ENCODE measurements at places on chromosomes 11 and 22.

- DNase-seq = no peak
Observed at GRCh38 chr11:92527467-92527866, 302.8 kb downstream of the FAT3 start.

DNA sequence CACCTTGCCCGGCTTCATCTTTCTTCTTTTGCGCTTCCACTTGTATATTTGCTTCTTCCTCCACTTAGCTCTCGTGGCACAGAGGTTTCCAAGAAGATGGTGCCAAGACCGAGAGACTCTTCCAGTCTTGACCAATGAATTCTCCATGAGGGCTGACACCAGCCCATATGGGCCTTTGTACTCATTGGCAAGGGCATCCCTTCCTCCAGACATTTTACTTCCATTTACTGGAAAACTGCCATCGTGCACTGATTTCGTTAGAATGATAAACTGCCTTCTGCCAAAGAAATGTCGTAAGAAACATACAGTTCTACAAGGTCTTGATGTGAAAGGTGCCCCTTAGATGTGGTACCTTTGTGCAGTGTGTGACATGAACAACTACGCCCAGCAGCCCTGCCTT is 4.7 kb upstream of the MIEF1 start:
- DNase-seq = no peak

GRCh38 chr11:125449565-125449964 is 46.5 kb downstream of the FEZ1 start:
- DNase-seq = no peak

DNA sequence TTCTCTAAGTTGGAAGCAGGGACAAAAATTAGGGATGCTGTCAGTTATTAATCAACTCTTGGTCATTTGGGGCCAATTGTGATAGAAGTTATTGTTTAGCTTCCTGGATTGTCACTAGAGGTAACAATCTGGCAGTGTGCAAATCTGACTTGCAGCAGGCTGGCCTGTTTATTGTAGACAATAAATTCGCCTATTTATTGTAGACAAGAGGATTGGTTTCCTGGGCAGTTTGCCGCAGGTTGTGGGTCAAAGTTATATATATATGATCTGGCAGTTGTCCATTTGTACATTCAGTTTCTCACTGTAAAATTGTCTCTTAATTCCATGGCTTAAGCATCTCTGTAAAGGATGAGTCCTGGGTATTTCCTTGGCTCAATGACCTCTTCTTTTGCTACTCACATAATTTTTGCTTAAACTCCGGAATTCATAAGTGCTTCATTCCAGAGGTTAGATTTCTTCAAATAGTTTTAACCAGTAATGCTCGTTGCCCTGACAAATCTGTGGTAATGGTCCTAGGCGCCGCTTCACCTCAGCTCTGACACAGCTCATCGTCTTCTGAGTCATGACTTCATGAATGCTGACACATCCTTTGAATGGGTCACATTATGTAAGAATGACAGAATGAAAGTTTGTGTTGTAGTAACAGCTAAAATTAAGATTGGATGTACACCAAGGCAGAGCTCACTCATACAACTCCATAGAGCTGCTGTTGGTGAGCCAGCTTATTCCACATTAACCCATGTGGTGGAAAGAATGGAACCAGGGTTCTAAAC is 7.8 kb upstream of the MMP3 start:
- no peak for DNase-seq

DNA sequence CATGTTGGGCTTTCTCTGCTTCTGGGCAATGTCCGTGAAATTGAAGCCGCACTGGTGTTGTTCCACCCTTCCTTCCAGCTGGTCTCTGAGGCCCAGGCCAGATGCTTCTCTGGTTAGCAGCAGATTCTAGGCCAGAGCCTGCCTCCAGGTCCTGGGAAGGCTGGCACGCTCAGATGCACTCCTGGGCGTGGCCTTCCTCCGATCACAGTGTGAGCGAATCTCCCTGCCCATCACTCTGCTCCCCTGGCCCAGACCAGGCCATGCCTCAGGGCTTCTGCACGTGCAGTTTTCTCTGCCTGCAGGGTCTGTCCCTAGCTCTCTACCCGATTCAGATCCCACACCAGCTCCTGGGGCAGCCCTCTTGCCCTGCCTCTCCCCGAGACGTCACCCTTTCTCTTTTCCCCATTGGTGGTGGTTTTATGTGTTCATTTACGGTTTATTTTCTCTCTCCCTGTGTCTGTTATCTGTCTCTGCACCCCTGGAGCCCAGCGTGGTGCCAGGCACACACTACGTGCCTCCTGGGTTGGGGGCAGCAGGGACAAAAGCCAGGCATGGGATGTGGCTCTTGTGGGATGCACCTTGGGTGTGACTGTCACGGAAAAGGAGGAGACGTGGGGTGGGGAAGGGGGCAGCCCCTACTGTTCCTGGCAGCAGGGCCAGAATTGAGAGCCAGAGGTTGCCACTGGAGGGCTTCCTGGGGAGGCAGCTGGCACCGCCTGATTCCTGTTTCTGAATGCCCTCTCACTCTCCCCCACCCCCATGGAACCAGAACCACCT is 66.0 kb downstream of the KCNQ1 start:
- no peak for DNase-seq

- no peak for DNase-seq
Observed at GRCh38 chr11:34427186-34427805, 11.4 kb upstream of the CAT start.

- no peak for DNase-seq
Observed at GRCh38 chr22:20948450-20948849, 18.6 kb upstream of the AIFM3 start.

DNA sequence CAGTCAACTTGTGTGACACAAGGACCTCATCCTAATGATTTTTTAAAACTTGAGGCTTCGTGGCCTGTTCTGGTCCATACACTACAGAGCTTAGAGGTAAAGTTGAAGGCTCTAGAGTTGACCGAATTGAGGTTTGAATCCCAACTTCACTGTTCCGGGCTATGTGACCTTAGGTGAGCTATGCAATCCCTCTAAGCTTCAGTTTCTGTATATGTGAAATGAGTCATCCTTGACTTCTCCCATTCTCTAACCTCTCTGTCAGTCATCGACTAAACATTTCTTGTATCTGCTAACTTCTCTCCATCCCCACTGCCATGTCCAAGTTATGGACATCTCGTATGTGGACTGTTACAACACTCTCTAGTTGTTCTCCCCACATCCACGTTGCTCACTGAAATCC is 178.2 kb upstream of the TMEM45B start:
- no peak for DNase-seq

- no peak for DNase-seq
Observed at GRCh38 chr22:42610186-42610585, 4.5 kb downstream of the POLDIP3 start.

DNA sequence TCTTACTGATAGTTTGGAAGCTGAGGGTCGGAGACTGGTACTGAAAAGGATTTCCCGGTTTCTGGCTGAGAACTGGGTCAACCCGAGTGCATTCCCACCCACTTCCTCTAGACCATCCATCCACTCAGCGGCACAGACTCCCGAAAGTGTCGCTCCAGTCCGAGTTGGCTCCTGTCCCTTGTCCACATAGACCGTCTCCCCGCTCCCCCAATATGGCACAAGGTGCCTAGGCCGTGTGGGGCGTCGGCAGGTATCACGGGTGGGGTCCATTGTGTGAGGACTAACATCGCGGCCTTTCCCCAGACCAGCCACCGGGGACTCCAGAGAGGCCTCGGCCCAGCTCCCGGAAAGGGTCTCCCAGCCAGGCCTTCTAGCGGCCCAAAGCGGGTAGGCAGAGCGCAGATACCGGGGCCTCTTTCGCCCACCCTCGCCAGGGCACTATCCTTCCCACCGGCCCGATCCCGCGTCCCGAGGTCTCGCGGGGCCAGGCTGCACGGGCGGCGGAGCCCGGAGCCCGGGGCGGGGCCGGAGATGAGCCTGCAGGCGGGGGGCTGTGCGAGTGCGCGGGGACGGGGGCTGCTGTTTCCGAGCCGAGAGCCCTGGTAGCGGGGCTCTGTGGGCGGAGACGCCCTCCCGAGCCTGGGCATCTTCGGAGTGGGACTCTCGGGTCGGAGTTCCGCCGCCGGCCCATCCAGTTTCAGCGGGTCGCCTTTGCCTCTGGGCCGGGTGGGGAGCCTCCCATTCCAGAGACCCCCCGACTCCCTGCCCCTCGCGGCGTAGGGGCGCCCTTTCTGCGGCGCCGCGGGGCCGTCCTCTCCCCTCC is 21.1 kb downstream of the SERPINH1 start:
- DNase-seq = no peak

DNA sequence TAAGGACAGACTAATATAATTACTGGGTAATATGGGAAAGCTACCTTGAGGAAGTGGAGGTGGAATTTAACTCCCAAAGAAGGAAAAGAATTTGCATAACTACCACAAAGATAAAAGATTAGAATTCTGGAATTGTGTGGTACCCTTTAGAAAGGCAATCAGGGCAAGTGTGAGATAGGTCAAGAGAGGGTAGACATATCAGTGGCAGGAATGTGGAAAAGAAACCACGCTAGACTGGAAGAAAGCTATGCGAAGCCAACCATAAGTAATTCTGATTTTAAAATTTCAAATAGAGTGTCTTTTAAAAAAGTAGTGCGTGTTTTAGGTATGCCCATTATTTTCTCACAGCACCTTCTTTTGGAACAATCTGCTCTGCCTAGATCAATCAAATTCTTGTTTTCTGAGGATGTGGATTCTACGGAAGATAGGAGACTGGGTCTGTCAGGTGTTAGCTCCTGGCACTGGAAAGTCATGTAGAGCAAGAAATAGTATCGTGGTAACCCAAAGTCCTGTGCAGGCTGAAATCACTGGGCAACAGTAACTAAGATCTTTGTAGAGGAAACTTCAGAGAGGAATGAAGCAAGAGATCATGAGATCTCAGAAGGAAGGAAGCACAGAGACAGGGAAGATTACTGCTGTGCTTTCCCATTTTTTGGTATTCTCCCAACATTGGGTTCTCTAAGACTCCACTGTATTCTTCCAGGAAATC is 111.3 kb upstream of the MTMR2 start:
- DNase-seq = no peak

GRCh38 chr11:61769169-61769920 is 16.9 kb downstream of the MYRF start:
- DNase-seq = no peak

- DNase-seq = no peak
Observed at GRCh38 chr11:96342014-96342960, 708 bp downstream of the MAML2 start.

- no peak for DNase-seq
Observed at GRCh38 chr22:18048441-18048898, 24.1 kb upstream of the MICAL3 start.

GRCh38 chr22:30297991-30298701 is 8.8 kb upstream of the CASTOR1 start:
- DNase-seq = no peak

- DNase-seq = no peak
Observed at GRCh38 chr11:130223291-130223971, 63.8 kb downstream of the ST14 start.

GRCh38 chr22:31585161-31585859 is 76.7 kb downstream of the PISD start:
- DNase-seq = no peak

GRCh38 chr11:133347988-133348387 is 184.3 kb downstream of the OPCML start:
- no peak for DNase-seq

GRCh38 chr22:27772081-27772983 is 29.2 kb downstream of the MN1 start:
- DNase-seq = no peak

DNA sequence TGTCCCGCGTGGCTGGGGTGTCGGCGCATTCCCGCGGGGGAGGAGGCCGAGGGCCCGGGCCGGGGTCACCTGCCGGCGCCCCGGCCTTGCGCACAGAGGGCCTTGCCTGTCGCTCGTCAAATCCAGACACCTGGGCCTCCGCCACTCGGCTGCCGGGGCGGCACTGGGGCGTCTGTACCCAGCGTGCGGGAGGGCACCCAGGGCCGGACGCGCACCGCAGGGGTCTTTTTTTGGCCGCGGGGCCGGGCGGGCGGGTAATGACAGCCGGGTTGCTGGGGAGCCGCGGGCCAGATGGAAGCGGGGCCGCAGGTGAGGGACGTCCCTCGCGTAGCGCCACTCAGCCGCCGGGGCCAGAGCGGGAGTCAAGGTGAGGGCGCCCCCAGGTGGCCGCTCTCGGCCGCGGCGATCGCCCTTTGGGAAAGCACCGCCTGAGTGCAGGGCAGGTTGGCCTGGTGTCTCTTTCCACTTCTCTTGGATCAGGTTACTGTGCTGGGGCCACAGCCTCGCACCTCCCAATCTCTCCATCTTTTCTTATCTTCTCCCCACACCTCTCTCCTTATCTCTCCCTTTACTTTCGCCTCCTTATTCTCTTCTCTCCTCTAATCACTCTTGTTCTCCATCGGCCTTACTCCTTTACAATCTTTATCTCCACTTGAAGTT is 3.5 kb downstream of the PHLDB1 start:
- DNase-seq = no peak

GRCh38 chr11:64234647-64235379 is 429 bp downstream of the VEGFB start:
- no peak for DNase-seq

GRCh38 chr11:29243616-29244015 is 773.2 kb downstream of the KCNA4 start:
- DNase-seq = no peak

GRCh38 chr11:35135222-35135621 is 3.7 kb upstream of the CD44 start:
- DNase-seq = no peak

DNA sequence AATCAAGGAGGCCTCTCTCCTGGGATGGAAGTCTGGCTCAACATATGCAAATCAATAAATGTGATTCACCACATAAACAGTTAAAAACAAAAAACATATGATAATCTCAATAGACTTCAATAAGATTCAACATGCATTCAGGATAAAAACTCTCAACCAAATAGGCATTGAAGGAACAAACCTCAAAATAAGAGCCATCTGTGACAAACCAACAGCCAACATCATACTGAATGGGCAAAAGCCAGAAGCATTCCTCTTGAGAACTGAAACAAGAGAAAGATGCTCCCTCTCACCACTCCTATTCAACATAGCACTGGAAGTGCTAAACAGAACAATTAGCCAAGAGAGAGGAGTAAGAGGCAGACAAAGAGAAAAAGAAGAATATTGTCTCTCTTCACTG is 54.0 kb upstream of the SEZ6L start:
- no peak for DNase-seq

- no peak for DNase-seq
Observed at GRCh38 chr11:2777386-2777785, 77.6 kb upstream of the KCNQ1OT1 start.

DNA sequence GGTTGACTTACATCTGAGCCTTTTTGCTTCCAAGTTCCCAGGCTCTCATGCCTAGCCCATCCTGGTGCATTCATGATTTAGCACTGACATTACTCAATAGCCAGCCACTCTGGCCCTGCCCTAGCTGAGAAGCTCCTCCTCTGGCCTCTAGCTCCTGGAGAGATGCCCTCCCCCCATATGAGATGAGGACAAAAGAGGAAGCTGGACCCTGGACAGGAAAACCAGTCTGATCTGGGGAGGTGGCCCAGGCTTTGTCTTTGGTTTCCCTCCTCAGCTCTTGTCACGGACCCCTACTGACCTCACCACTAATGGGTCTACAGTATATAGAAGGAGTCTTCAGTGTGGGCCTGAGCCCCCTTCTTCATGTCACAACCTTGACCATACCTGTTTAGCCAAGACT is 3.0 kb downstream of the RHOG start:
- no peak for DNase-seq
